ENCODE measurements at places on chromosomes 12 and 14.
A peak's percentile ranks its signal among the peaks of the same experiment; 100 is the strongest.

GRCh38 chr12:21183721-21184275 lies 52.8 kb downstream of the SLCO1B1 start:
- no peak for DNase-seq

DNA sequence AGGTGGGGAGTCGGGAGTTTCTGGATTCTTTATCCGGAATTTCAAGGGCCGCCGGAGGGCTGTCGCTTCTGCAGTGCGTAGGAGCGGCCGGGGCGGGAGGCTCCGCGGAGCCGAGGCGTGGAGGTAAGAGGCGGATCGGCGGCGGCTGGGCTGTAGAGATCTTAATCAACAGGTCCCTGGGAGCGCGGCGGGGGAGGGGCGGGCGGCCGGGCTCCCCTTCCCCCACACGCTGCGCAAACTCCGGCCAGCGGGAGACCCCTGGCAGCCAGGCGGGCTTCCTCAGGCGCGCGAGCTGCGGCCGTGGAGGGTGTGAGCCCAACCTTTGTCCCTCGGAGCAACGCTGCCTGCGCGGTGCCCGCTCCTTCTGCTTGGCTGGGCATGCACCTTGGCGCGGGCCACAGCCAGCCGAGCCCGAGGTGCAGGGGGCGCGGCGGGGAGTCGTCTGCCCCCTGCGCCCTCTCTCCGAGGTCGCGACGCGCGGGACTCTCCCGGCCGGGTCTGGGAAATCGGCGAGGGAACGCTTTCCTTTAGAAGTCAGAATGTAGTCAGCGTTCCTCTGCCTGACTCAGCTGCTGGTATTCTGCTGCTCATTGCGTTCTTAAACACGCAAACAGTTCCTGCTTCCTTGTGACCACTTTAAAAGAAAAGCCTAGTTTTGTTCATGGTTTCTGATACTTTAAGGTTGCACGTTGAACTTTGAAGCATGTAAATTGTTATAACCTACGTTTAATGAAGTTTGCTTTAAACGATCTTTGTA lies at the start of gene PALS1:
Gene PALS1 (plus strand): TSS at position 25 of the 757 bp plus-strand sequence. CDS start 37,736 bp downstream, outside the sequence.
- DNase-seq, result peak; percentile 84

DNA sequence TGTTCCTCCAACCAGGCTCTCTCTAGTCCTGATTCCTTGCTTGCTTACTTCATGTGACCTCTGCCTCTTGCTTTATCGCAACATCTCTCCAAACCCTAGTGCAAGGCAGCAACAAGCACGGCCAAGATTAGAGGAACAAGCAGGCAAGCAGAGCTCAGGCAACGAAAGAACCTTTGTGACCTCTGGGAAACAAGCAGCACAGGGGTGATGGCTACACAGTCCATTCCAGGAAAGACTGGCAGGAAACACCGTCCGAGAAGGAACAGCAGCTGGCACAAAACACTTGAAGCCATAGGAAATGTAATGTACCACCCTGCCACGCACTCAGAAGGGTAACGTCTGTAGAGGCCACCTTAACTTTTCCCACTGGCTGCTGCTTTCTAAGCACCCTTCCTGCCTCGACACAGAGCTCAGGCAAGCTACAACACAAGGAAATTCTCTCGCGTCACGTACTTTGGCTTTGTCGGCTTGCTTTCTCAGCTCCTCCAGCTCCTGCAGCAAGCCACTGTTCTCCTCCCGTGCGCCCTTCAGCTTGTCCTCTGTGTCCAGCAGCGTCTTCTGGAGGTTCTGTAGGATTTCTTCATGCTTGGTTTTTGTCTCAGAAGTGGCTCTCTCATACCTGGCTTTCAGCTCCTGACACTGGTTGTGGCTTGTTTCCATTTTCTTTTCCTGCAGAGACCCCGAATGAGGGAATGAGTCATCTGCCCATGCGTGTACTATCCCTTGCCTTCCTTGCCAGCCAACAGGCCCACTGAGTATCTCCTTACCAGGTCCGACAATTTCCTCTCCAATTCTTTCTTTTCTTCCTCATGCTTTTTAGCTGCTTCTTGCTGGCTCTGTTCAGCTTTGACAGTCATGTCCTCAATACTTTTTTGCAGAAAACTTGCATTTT lies 61.4 kb upstream of the VPS33A start:
- no peak for DNase-seq

DNA sequence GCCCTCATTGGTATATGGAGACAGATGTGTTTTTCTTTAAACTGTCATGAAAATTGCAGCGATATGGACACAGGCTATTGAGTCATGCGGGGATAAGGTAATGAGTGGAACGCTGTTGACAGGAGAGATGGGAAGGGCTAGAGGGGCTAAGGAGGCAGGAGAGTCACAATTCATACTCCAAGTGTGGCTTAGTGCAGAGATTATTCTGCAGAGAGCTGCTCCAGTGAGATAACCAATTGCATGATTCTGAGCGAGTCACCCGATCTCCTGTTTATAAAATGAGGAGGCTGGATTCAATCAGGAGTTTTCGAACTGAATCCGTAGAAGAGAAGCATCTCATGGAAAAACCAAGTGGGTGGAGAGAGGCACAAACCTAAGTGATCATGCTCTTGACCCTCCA lies 106.4 kb upstream of the PLEKHG7 start:
- DNase-seq, result no peak

DNA sequence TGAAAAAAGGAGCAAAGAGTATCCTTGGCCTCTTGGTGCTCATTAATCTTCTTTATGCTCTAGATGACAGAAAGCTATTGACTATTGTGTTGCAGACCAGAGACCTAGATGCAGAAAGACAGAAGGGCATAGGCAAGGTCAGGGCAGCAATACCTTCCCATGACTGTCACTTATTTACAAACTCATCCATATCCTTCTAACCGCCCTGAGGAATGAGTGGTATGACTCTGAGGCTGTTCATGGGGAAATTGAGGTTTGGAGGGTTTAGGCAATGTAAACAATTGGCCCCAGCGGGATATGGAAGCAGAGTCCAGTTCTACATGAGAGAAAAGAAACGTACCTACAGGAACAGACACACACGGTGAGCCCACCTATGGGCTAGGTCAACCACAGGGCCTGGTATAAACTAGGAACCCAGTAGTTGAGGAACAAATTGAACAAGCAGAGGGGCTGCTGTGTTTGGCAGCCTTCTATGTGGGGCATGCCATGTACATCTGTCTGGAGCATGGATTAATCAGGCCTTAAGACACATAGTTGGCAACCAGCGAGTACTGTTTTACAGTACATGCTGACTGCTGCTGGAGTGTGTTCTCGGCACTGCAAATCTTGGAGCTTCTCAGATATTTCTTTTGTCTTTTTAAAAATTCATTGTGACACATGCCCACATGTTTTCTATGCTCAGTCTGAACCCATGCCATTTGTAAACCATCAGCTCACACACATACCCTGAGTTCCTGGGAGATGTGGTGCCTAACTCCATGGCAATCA lies 159.7 kb upstream of the NTF3 start:
- DNase-seq, result no peak

DNA sequence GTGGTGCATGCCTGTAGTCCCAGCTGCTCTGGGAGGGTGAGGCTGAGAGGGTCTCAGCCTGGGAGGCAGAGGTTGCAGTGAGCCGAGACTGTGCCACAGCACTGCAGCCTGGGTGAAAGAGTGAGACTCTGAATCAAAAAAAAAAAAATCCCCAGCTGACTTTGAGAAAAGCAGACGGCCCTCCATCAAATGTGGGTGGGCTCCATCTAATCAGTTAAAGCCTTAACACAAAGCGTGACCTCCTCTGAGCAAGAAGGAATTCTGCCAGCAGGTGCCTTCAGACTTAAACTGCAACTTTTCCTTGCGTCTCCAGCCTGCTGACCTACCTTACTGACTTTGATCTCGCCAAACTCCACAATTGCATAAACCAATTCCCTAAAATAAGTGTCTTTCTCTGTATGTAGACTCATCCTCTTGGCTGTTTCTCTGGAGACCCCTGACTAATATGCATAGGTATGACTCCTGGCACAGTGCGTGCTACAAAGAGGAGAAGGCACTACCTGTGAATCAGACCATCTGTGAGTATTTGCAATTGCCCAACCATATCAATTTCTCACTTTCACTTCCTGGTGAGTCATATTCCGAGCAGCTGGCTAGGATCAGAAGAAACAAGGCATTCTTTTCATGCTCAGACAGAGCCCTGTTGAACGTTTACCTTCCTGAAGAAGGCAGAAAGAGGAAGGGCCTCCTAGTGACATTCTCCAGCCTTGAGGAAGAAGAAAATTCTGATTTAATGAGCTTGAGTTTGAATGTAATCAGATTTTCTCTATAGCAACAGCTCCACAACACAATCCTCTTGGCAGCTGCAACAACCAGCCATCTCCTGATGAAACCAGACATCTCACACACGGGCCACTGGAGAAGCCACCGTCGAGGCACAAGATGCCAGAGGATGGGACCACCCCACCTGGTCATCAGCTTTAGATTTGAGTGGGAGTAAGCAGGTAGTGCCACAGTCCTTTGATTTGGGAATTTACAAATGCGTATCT lies 54.3 kb downstream of the CLMN start:
- no peak for DNase-seq

- DNase-seq, result no peak
Measured at GRCh38 chr14:62631176-62631575, 414.1 kb downstream of the KCNH5 start.

- peak; percentile 97 for DNase-seq
Measured at GRCh38 chr14:55889124-55889523, 229.1 kb upstream of the PELI2 start.

- DNase-seq, result no peak
Measured at GRCh38 chr12:63965936-63966605, 121.6 kb downstream of the SRGAP1 start.

DNA sequence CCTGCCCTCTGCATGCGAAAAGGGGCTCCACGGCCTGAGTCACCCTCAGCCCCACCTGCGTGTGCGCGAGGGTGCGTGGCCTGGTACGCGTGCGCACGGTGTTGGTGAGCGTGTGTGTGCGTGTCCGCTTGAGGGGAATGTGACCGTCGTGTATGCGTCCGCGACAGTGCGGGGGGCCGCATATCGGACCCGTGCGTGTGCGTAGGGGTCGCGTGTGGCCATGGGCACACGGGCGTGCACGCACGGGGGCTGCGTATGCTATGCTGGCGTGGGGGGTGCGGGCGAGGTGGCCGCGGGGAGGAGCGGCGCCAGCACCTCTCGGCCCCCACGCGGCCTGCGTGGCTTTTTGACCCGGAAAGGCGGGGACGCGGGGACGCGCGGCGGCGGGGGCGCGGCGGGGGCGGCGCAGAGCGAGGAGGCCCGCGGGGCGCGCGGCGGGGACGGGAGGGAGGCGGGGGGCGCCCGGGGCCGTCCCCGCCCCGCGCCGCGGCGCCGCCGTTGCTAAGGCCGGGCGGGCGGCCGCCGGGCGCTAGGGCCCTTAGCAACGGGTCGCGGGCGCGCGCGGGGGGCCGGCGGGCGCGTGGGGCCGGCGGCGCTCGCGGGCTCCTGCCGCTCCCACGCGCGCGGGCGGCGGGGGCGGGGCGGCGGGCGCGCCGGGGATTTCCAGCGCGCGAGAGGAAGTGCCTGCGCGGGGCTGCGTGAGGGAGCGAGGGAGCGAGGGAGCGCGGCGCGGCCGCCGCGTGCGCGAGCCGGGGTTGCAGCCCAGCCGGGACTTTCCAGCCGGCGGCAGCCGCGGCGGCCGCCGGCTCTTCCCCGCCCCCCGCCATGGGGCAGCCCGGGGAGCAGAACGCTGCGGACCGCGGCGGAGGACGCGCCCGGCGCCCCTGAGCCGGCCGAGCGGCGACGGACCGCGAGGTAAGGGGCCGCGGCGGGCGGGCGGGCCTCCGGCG lies at the start of gene TRAF3:
Gene TRAF3 (plus strand): TSS at position 689 of the 950 bp plus-strand sequence. CDS start 92,753 bp downstream, outside the sequence.
- no peak for DNase-seq

- DNase-seq, result peak; percentile 71
Measured at GRCh38 chr14:39266525-39266870, 32.8 kb downstream of the MIA2 start.

DNA sequence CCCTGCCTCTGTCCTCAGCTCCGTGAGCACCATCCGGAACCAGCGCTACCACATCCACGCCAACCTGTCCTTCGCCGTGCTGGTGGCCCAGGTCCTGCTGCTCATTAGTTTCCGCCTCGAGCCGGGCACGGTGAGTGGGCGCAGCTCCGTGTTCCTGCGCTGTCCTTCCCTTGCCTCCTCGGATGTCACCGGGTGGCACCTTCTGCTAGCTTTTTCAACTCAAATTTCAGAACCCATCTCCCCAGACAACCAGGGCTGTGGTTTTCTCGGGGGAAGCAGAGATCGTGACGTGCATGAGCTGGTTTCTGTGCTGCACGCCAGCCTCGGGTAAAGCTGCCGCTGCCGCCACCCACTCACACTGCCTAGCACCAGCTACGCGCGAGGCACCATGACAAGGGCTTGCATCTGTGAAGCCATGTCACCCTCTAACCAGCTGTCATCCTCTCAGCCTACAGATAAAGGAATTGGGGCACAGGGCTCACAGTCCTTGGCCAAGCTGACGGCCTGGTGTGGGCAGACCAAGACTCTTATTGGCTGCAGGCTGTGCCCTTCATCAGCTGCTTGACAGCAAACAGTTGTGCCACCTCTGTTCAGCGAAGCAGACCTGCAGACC lies 152.1 kb downstream of the ADGRD1 start:
- DNase-seq, result no peak

GRCh38 chr14:29548948-29549370 lies 378.7 kb downstream of the PRKD1 start:
- DNase-seq, result peak; percentile 73

GRCh38 chr14:73720636-73721035 lies 6.5 kb upstream of the PNMA1 start:
- DNase-seq, result no peak

DNA sequence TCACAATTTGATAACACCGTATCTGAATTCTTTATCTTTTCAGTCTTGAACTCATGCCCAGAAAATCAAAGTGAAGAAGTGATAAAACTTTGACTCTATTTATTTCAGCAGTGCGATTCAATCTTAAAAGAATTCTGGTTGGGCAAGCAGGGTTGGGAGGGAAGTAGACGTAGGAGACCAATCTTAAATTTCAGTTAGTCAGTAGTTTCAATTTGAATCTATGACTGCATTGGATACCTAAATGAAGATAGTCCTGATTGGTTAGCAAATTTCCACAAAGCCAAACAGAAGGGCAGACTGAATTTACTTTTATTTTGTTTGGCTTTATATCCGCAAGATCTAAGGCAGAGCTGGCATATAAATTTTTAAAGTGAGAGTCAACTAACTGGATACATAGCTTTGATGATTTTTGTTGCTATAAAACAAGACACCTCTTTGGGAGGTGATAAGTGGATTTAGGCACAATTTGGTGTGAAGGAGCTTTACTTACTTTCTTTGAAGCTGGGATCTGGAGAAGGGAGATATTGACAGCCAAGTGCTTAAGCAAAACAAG lies 2.6 kb downstream of the ACSS3 start:
- no peak for DNase-seq

DNA sequence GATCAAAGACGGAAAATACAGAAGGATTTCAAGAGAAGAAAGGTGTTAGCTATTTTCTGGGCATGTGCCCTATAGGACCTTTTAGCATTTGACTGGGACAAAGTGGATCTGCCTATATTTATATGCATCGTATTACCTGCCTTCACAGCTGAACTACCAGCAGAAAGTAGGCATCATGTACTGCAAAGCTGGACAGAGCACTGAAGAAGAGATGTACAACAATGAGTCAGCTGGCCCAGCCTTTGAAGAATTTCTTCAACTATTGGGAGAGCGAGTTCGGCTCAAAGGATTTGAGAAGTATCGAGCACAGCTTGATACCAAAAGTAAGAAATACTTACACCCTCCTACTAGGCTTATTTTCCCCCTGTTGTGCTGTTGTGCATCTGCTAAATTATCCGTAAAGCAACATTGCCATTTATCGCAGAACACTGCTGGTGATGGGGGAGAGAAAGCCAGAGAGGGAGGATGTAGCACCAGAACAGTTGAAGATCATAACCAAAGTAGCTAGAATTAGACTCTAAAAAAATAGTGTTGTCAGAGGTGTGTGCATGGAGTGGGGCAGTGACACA lies 282.0 kb upstream of the RGS6 start:
- DNase-seq, result no peak

GRCh38 chr12:17511369-17511768 lies 578.6 kb downstream of the RERGL start:
- no peak for DNase-seq

Measured in NCI-H1105 treated with DMSO at 0.1 percent for 48 hours (cell line).